Endothelial cell of coronary artery (primary cell): ENCODE measurements at places on chromosomes 6 and 20. TPM values are rescaled to one million over a fixed set of nuclear protein-coding genes. Genes with fewer than 3 reads are reported as not detected.

TNF gene
- total RNA-seq: not detected in 2 replicates

TAF4 gene
- total RNA-seq: 2.9 and 5.3 TPM in 2 replicates

FUT9 gene
- total RNA-seq: not detected in 2 replicates

C6orf15 gene
- total RNA-seq: not detected in 2 replicates

NNAT gene
- not detected in 2 replicates for total RNA-seq

PROKR2 gene
- not detected in 2 replicates for total RNA-seq

MYO6 gene
- 22.9 and 31.9 TPM in 2 replicates for total RNA-seq

DEFB132 gene
- not detected in 2 replicates for total RNA-seq
